ENCODE measurements at places on chromosomes 4 and X. TPM values are rescaled to one million over a fixed set of nuclear protein-coding genes. Genes with fewer than 3 reads are reported as not detected.
A peak's percentile ranks its signal among the peaks of the same experiment; 100 is the strongest.

Gene KIF4A
- 7.1 TPM for polyA plus RNA-seq

Gene SRPK3
- 0.10 TPM for polyA plus RNA-seq

Gene HSD17B13
- not detected for polyA plus RNA-seq

Gene ZXDB
- polyA plus RNA-seq: 6.4 TPM

Gene GPR78
- not detected for polyA plus RNA-seq

Gene SPIN2A
- polyA plus RNA-seq: 0.32 TPM

Gene SFRP2
- polyA plus RNA-seq: not detected

Gene PLAC8
- 0.61 TPM for polyA plus RNA-seq

Gene REELD1
- not detected for polyA plus RNA-seq

GRCh38 chr4:140255927-140256326, 101.9 kb upstream of the MAML3 start:
- DNase-seq: no peak

GRCh38 chr4:108010167-108010566, 20.5 kb downstream of the HADH start:
- no peak for DNase-seq

- DNase-seq: no peak
These were observed 55.1 kb downstream of the SH3RF1 start for GRCh38 chr4:169215656-169216055.

DNA sequence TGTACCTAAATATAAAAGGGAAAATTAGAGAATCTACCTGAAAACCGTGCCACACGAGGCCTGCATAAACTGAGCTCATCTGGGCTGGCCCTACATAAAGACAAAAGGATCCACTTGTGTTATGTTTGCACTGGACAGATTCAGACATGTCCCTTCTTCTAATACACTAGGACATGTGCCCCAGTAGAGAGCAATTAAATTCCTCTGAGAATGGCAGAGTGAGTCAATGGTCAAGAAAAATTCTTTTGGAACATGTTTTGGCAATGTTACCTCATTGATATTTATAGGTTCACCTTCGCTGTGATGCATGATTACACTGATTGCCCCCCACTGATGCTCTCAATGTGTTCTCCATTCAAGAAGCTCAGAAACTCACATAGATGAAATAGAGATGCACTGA, 95.2 kb downstream of the MANBA start:
- DNase-seq: no peak

DNA sequence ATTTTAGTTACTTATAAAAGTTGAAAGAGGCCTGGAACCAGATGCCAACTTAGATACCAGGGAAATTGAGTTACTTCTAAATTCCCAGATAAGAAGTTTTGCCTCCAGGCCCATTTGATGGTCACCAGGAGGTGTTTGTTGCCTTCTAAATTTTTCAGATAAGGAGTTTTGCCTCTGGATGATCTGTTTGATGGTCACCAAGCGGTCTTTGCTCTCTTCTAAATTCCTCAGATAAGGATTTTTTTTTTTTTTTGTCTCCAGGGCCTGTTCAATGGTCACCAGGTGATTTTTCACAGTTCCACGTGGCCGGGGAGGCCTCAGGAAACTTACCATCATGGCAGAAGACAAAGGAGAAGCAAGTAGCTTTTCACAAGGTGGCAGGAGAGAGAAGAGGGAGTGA, 66.5 kb downstream of the FAM9B start:
- DNase-seq: no peak

DNA sequence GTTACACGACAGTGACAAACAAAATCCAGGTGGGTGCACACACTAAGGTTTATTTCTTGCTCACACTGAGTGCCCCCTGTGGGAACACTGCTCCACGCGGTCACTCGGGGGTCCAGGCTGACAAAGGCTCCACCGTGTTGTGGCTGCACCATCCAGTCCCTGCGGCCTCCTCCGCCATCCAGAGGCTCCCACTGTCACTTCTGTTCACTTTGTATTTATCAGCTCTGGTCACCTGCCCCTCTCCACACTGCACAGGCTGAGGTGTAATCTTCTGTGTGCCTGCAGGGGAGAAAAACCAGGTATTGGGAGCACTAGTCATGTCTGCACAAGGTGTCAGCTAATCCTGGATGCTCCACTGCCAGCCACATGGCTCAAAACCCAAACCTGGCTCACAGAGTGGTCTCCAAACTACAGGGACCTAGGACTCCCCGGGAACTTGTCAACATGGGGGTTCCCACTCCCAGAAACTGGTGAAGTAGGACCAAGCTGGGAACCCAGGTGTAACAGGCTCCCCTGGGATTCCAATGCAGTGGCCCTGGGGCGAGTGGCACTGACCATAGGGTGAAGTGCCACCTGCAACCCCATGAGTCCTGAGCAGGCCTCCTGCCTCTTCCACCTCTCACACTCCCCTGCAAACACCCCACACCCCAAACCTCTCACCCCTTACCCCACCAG, 25.5 kb downstream of the HMX1 start:
- DNase-seq: no peak

DNA sequence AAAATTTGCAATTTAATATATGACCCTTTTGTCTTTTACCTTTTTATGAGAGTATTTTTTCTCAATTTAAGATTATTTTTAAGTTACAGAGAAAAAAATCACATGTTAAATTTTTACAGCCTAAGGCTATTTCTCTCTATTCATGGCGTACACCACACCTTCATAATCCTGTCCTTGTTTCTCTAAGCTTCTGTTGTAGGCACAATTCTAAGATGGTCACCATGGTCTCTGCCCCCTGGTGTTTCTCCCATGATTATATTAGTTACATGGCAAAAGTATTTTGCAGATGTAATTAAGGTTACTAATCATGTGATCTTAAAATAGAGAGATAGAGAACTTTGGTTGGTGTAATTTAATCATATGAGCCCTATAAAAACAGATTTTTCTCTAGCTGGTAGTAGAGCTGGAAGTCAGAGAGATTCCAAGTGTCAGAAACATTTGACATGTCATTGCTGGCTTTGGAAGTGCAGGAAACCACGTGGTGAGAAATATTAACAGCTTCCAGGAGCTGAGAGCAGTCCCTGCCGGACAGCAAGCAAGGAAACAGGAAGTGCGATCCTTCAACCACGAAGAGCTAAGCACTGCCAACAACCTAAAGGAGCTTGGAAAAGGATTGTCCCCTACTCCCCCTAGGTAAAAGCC, 89.8 kb downstream of the EIF4E start:
- no peak for DNase-seq

- DNase-seq: no peak
These were observed 34.4 kb upstream of the GK2 start for GRCh38 chr4:79442422-79442821.

GRCh38 chr4:13733817-13734216, 106.3 kb upstream of the BOD1L1 start:
- no peak for DNase-seq

GRCh38 chr4:64756016-64756415, 346.8 kb upstream of the TECRL start:
- peak; percentile 9 for DNase-seq

- DNase-seq: no peak
These were observed 42.0 kb upstream of the PRKG2 start for GRCh38 chr4:81257021-81257420.

GRCh38 chr4:95156452-95156765, 392.4 kb downstream of the UNC5C start:
- DNase-seq: no peak

DNA sequence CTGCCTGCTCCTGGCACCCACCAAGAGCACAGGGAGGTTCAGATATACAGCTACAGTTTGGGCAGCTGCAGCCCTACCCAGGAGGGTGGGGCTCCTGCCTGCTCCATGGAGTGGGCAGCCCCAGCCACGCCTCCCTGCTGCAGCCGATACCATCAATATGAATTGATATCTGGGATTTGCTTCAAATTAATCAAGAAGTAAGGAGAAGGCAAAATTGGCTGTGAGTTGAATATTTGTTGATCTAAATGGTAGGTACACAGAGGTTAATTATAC, 31.2 kb upstream of the ZNF280C start:
- no peak for DNase-seq

GRCh38 chrX:17846045-17846444, 15.1 kb downstream of the RAI2 start:
- DNase-seq: no peak
